ENCODE measurements at places on chromosomes 11 and 22.

DNA sequence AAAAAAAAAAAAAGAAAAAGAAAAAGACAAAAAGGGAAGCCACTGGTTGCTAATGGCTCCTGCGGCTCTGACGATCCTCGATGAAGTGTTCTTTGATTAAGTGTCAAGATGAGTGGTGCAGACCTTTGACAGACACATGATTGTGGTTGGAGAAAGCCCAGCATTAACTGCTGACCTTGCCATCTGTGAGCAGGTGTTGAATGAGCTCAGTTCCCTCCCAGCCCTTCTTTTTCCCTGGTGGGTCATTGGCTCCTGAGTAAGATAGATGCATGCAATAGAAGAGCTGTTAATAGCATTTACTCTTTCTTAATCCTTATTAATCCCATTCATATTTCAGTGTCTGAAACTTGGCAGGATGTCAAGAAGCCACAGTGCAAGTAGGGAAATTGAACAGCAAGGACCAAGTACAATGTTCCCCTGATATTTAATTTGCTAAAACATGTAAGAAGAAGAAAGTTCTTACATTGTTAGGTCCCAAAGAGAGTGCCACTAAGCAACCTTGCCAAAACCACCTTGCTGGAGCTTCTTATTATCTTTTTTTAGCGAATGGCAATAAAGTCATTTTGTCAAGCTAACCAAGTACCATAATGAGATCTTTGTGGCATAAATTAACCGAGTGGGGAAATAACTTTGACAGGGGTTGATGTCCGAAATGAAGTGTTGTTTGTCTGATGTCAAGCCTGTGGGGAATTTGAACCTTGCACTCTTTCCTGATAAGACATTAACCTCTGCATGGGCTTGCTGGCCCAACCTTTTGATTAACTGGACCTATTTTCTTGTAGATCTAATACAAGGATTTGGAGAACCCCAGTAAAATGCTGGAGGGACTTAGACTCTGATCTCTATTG is 113.7 kb downstream of the PTPRJ start:
- DNase-seq = peak; percentile 33

DNA sequence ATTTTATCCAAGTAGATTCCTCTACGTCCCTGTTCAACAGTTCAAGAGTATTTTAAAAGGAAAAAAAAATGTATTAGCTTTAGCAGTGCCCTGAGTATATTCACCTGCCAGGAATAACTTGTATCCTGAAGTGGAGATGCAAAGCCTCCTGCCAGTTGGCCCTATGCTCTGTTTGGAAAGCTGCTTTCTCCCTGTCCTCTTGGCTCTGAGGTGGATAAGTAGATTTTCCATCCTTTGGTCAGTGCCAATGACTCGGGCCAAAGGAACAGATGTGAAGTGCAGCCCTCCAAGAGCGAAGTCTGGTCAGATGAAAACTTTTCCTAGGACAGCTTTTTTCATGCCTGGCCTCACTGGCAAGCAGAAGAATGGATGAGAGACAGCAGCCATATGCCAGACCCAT is 839.9 kb upstream of the TENM4 start:
- DNase-seq = no peak

DNA sequence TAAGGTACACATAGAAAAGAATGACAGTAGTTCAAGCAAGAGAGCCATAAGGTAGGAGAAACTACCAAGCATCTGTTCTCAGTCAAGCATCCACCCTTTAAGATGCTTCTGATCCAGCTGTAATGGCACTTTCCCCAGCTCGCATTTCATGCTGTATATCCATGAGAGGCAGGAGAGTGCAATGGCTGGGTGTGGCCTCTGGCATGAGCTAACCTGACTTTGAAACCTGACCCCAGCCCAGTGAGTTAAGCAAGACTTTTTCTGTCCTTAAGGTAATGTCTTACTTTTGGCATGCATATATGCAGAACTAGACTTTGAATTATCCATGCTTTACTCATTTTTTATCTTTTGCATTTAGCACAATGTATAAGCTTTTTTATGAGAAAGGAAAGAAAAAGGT is 79.8 kb upstream of the CNTN5 start:
- no peak for DNase-seq

- DNase-seq = no peak
These were observed 61.5 kb upstream of the PITPNB start for GRCh38 chr22:27980424-27981148.

DNA sequence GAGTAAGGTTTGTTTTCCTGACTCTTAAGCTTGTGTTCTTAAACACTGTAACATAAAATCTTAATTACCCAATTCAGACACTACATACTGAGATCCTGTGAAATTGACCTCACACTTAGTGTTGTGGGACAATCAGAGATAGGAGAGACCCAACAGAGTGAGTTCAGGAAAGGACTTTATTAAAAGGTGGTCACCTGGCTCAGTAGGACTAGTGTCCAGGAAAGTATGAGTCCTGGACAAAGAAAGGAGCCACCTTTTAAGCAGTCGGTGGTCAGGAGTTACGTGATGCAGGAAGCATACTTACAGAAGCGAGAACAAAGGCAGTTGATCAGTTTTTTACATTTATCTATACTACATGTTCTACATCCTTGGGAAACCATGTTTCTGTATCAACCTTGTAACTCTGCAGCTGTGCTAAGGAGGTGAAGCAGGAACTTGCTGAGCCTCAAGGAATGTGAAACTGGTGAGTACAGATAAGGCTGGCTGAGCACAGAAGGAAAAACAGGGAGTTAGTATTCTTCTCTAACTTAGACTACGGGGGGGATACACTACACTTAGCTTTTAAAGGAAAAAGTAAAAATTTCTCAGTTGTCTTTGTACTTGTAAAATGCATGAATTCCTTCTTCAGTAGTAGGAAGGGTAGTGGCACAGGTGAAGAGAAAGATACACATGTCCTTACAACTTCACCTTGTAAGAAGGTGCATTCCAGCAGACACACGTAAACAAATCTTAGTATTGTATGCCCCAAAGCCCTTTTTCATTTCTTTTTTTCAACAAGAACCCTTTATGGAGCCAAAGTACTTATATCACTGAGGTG is 15.1 kb downstream of the OR51E1 start:
- no peak for DNase-seq

All from cardiac fibroblast (primary cell).